ENCODE measurements at places on chromosomes 5 and 9.

GRCh38 chr5:178542455-178542854, 47.7 kb downstream of the COL23A1 start:
- DNase-seq, result no peak

- DNase-seq, result no peak
These were observed 22.4 kb upstream of the DIRAS2 start for GRCh38 chr9:90665072-90665471.

GRCh38 chr5:113572716-113573115, 59.2 kb downstream of the YTHDC2 start:
- no peak for DNase-seq

GRCh38 chr5:159681661-159682060, 234.6 kb upstream of the ADRA1B start:
- no peak for DNase-seq

DNA sequence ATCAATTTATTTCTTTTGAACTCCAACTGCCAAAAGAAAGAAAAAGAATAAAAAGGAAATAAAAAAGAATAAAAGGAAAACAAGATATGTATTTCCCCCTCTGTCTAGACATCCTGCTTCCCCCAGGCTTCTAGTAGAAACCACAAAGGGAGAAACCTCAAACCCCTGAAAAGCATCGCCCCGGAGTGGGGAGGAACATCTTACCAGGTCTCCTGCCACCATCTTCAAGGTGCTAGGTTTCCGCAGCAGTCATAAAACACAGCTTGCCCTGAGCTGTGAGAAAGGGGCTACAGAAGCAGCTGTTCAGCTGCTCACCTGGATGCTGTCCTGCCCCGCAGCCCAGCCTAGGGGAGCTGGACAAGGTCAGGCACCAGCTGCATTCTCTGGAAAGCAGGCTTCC, 487.7 kb downstream of the GADD45G start:
- DNase-seq, result no peak

- DNase-seq, result no peak
These were observed 9.0 kb upstream of the ADGRD2 start for GRCh38 chr9:124441291-124441690.

DNA sequence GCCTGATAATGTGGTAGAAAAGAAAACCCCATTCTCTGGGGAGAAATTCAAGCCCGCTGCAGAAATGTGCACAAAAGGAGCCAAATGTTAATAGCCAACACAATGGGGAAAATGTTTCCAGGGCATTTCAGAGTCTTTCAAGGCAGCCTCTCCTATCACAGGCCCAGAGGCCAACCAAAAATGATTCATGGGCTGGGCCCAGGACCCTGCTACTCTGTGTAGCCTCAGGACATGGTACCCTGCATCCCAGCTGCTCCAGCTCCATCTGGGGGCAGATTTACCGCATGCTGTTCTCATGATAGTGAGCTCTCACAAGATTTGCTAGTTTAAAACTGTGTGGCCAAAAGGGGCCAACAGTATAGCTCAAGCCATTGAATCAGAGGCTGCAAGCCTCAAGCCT, 41.1 kb downstream of the RAPGEF6 start:
- DNase-seq, result no peak

DNA sequence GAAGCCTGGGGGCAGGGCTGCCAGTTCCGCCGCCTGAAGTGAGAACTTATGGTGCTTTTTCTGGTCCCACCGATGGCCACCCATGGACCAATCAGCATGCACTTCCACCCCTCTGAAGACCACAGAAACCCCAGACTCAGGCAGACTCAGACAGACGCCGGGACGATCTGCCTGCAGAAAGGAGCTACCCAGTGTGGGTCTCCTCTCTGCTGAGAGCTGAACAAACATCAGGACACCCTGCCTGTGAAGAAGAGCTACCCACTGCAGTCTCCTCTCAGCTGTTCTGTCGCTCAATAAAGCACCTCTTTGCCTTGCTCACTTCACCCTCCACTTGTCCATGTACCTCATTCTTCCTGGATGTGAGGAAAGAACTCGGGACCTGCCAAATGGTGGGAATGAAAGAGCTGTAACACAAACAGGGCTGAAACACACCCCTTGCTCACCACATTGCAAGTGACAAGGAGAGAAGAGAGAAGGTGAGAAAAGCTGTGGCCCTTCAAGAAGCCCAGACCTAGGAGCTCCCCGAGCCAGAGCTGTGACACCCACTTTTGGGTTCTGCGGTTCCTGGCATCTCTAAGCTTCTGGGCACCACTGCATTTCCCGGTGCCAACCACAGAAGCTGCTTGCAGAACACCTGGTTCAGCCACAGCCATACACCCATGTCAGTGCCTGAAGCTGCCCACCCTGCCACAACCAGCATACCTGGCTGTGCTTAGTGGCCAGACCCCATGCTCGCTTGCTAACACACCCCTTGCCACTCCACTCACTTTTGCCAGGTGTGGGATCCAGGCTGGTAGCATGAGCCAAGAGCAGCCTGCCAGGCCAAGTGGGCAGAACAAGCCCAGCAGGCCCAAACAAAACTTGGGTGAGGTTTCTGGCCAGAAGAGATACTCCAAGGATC, 114.3 kb upstream of the TSLP start:
- DNase-seq, result no peak

- DNase-seq, result no peak
These were observed 349.9 kb downstream of the PIK3R1 start for GRCh38 chr5:68565427-68565826.

DNA sequence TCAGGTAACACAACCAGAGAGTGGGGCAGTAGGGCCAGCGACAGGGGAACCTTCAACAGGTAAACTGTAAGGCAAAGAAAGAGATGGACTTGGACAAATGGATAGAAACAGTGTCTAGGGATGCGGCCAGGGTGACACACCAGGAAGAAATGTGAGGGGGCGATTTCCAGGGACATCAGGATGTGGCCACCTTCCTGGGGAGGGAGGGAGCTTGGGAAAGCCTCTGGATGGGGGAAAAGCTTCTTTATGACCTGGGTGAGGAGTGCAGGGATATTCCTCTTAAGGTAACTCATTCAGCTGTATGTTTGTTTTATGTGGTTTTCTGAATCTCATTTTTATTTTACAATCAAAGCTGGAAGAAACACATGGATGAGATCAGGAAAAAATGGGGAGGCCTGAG, 11.9 kb upstream of the NXNL2 start:
- DNase-seq, result no peak

DNA sequence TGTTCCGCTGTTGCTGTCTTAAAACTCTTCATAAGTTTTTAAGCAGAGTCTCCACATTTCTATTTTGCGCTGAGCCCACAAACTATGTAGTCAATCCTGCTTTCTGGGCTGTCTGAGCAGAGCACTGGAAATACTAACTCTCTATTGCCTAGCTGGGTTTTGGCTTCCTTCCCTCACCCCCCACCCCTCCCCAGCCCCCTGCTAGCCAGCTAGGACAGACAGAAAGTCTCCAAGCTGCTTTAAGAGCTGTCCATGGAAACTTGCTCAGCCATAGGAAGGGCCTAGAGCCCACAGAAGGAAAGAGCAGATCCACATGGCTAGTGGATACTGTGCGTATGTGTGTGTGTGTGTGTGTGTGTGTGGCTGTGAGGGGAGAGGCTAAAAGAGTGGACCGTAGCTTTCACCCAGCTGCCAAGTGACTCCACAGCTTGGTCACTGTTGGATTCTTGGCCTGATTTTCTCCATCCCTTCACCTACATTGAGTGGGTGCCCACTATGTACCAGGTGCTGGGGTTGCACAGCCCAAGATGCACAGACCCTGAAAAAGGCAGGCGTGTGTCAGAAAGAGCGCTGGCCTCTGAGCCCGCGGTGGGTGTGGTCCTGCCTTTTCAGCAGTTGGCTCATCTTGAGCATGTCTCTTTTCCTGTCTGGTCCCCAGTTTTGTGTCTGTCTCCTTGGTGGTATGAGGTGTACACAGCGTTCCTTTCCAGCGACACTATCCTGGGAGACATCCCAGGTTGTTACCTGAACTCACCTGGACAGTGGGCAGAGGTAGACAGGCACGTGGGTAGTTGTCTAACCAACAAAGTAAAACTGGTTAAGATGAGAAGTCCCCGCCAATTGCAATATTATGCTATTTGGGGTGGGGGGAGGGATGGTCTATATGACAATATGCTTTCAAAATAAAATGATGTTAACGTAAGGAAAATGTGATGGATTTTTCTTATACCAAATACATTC, 5.4 kb upstream of the NKX2-5 start:
- no peak for DNase-seq

DNA sequence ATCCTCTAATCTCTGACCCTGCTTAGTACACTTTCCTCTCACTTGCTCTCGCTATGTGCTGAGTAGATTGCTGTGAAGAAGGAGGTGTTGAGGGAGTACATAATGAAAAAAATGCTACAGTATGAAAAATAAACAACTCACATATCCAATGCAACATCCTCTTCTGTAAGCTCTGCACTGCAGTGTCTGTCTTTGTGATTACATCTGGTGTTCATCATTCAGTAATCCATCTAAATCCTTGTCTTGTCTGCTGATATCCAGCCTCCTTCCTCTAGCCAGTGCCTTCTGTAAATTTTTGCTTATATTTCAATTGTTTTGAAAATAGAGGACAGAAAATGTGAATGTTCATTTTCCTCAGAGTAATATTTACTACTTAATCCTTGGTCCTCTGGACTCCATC, 57.4 kb upstream of the CDH12 start:
- DNase-seq, result no peak

DNA sequence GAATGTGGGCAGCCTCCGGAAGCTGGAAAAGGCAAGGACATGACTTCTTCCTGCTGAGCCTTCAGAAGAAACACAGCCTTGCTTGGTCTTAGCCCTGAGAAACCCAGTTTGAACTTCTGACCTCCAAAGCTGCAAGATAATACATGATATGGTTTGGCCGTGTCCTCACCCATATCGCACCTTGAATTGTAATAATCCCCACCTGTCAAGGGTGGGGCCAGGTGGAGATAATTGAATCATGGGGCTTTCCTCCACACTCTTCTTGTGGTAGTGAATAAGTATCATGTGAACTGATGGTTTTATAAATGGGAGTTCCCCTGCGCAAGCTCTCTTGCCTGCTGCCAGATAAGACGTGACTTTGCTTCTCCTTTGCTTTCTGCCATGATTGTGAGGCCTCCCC, 310.9 kb downstream of the PSAT1 start:
- no peak for DNase-seq

- no peak for DNase-seq
These were observed 107.5 kb downstream of the GALNT10 start for GRCh38 chr5:154298065-154298464.

GRCh38 chr5:16757989-16758501, 141.2 kb upstream of the RETREG1 start:
- DNase-seq, result no peak

DNA sequence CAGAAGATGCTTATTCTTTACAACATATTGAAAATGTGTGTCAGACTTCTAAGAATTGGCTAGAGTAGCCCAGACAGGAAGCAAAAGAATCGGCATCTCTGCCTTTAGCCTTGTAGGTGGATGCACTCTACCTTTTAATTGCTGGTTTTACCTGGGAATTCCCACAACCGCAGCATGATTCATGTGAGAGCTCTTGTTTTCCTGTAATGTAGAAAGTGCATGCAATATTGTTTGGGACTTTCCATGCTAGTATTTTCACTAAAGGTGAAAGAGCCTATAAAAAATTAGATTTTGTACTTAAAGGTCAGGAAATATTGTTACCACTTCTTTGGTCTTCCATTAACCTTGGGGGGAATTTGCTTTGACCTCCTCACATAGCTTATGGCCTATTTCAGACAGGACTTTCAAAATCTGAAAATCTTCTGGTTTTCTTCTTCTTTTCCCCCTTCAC, 89.8 kb downstream of the NTRK2 start:
- peak; percentile 11 for DNase-seq

DNA sequence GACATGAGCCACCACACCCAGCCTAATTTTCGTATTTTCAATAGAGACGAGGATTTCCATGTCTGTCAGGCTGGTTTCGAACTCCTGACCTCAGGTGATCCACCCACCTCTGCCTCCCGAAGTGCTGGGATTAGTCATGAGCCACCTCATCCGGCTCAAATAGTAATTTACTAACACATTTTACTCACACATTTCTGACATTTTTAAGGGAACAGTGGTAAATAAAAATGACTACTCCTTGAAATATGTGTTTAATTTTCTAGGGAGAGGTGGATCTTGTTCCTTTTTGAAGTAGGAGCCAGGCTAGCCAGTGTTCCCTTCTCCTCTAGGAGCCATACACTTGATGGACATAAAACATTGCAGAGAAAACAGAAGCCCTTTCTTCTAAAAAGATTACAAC, 55.2 kb upstream of the ERBIN start:
- DNase-seq, result no peak

DNA sequence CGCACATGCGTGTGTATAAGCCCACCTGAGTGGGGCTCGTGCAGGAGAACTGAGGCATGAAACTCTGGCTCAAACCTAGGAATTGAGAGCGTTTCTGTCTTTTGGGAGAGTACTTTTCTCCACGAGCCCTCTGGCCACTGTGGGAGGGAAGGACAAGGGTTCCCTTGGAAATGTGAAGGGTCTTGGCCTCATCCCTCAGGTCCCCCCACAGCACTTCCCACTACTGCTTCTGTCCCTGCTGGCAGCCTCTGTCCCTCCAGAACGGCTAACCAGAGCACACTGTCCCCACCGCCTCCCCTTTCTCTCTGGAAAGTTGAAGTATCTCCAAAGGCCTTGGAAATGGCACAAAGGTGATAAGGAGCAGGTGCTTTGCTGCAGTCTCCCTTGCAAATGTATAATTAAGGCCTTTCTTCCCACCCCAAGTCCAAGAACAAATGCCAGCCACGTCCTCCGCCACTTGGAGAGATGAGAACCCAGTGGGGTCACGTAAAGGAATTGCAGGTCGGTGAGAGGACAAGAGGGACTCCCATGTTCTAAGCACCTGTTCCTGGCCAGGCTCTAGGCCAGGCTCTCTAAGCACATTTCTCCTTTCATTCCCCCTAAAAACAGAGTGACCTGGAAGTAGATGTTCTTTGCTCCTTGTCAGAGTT, 107.9 kb upstream of the LMX1B start:
- no peak for DNase-seq

DNA sequence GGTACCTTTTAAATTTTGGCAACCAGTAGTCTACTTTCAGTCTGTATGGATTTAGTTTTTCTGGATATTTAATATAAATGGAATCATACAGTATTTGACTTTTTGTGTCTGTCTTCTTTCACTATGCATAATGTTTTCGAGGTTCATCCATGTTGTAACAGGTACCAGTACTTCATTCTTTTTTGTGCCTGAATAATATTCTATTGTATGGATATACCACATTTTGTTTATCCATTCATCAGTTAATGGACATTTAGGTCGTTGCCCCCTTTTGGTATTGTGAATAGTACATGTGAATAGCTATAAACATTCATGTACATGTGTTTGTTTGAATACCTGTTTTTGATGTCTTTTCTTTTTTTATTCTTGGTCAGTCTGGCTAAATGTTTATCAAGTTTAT, 19.1 kb upstream of the TBCA start:
- DNase-seq, result no peak

DNA sequence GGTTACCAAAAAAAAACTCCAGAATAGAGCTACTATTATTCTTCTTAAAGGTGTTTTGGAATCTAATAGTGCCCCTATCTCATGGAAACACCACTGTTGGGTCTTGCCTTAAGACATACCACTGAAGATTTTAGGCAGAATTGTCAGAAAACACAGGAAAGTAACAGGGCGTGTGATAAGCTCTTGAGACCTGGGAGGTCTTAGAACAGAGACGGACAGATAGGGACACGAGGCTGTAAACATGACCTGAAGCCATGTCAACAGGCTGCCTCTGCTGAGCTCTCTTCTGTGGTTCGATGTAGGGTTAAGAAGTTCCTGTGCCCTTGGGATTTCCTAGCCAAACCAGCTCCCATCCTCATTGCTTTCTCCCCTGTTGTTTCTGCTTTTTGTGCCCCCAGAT, 69.3 kb downstream of the CTSL start:
- no peak for DNase-seq
